ENCODE measurements at places on chromosomes 1 and 21. TPM values are rescaled to one million over a fixed set of nuclear protein-coding genes. Genes with fewer than 3 reads are reported as not detected.

TDRD5 gene
- not detected for total RNA-seq

DNA sequence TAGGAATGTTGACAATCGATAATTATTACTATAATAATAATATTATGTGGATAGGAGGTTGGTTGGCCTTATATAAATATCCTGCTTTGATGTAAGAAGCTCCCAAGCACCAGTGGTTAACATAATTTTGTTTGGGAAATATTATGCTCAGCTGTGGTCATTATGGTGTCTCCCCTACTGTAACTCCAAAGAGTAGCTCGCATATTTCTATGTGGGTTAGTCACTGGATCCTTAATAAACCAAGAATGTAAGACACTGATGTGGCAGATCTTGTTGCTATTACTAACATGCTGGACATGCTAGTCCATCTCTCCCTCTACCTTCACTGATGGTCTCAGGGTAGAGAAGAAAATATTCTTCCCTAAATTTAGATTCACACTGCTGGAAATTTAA lies 79.2 kb upstream of the RALGPS2 start:
- H3K27me3 ChIP-seq = peaks cover 2% of the 10 kb centered on the region
- H3K4me3 ChIP-seq = no peak overlapping the region
- DNase-seq = no peak
- H3K27ac ChIP-seq = no peak overlapping the region
- H3K4me1 ChIP-seq = no peaks in the 10 kb centered on the region

GRCh38 chr1:29210278-29211085 lies 20.3 kb downstream of the MECR start:
- H3K27me3 ChIP-seq = no peaks in the 10 kb centered on the region
- peaks cover 8% of the 10 kb centered on the region for H3K36me3 ChIP-seq
- no peak for DNase-seq
- peak overlapping the region; percentile 22 for H3K27ac ChIP-seq
- no peaks in the 10 kb centered on the region for H3K4me1 ChIP-seq

GRCh38 chr1:6523566-6523965 lies 30.7 kb downstream of the NOL9 start:
- H3K4me3 ChIP-seq = no peak overlapping the region
- DNase-seq = no peak
- peaks cover 2% of the 10 kb centered on the region for H3K4me1 ChIP-seq
- H3K36me3 ChIP-seq = peaks cover 33% of the 10 kb centered on the region

DNA sequence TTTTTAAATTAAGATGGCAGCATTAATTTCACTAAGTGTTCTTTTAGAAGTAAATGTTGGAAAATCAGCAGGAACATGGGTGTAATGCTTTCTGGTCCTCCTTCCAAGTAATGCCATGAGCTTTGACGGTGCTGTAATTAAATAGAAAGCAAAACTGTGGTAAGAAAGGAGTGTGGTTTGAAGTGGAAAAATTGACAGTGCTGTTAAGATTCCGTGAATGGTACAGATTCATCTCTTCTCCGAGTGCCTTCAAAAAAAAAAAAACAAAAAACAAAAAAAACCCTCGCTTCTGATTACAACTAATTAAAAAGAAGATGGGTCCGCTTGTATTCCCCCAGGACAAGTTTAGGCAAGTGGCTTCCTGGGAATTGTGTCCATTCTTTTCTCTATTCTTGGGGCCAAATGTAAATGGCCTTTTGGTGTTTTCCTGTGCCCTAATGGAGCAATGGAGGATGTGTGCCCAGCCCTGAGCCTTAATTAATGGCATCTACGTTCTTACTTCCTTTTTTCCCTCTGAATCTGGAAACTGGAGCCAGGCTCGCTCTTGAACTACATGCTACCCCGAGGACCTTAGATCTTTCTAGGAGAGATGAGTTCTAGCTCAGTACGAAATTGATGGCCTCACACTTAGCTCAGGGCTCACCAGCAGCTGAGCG lies 5.1 kb downstream of the LMO4 start:
- peak overlapping the region; percentile 88 for H3K27ac ChIP-seq
- peak overlapping the region; percentile 89 for H3K4me3 ChIP-seq
- H3K4me1 ChIP-seq = peaks cover 61% of the 10 kb centered on the region
- no peaks in the 10 kb centered on the region for H3K27me3 ChIP-seq

DNA sequence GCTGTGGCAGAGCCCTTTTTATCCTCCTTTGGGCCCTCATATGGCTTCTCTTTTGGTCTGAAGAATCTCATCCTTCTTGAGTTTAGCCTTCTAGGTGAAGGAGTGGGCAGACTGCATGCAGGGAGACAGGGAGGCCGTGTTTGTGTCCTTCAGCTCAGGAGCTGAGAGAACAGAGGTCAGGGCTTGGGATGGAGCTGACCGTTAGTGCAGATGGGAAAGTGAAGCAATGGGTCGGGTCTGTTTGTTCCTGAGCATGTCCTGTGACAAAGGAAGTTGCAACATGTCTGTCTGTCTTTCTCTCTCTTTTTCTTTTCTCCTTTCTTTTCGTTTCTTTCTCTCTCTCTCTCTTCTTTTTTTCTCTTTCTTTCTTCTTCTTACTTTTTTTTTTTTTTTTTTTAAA lies 14.9 kb downstream of the MAPKAPK2 start:
- peaks cover 70% of the 10 kb centered on the region for H3K4me1 ChIP-seq
- no peaks in the 10 kb centered on the region for H3K27me3 ChIP-seq
- no peak overlapping the region for H3K4me3 ChIP-seq
- peaks cover 34% of the 10 kb centered on the region for H3K36me3 ChIP-seq
- H3K27ac ChIP-seq = no peak overlapping the region

GRCh38 chr21:31348188-31348587 lies 4.1 kb upstream of the TIAM1 start:
- H3K4me1 ChIP-seq = peaks cover 43% of the 10 kb centered on the region
- peaks cover 26% of the 10 kb centered on the region for H3K36me3 ChIP-seq
- DNase-seq = no peak
- H3K27me3 ChIP-seq = peaks cover 24% of the 10 kb centered on the region
- no peak overlapping the region for H3K4me3 ChIP-seq

DNA sequence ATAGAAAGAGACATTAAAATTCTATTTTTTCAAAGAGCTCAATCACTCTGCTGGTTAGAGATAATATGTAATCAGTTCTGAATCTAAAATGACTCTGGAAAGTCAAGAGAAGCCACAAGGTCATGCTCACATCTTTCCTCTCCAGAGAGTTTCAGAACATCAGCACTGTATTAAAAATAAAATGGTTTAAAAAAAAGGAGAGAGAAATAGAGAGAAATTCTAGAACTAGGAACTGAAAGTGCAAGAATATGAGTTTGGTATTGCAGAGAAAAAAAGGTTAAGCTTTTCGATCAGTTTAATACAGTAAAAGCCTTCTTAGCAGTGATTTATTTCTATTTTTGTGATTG lies 44.0 kb upstream of the DIPK1A start:
- H3K27ac ChIP-seq = no peak overlapping the region
- peaks cover 28% of the 10 kb centered on the region for H3K27me3 ChIP-seq
- no peak overlapping the region for H3K4me3 ChIP-seq
- no peak for DNase-seq

All from activated CD4-positive, alpha-beta memory T cell treated with anti-CD3 and anti-CD28 coated beads, Interleukin-2, amount 10 ng/mL, durations not matched to agents 7 days and 5 days (primary cell).